Renal cortical epithelial cell (primary cell): ENCODE measurements at places on chromosomes 11 and 22.

DNA sequence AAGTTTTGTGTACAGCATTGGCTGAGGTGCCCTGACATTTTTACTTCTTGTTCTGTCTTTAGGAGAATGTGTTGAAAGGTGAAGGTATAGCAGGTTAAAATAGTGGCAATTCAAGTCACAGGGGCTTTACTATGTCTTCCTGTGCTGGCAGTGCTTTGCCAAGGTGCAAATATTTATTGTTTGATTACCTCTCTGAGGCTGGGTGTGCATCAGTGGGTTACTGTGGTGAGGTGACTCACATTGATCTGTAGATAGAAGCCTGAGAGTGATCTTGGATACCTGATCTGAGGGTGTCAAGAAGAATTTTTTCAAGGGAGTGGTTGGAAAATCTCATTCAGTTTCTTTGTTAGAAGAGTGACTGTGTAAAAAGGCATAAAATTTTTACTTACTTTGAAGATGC is 90.0 kb downstream of the ARHGAP42 start:
- DNase-seq = peak; percentile 93

GRCh38 chr22:19139001-19139356 is 5.5 kb downstream of the ESS2 start:
- DNase-seq = no peak

DNA sequence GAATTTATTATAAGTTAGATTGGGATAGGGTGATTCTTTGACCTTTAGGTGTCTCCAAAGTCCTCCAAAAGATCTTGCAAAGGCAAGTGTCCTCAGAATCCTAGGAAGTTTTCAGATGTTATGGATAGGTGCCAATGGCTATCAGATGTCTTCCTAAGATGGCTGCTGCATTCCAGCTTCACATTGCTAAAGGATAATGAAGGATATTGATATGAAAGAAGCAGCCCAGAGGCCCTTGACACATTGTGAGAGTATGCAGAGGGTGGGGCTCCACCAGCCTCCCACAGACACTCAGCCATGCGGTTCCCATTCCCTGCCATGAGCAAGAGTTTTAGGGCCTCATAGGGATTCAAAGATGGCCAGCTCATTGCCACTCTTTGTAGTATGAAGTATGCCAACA is 22.3 kb upstream of the GLYATL2 start:
- DNase-seq = no peak

DNA sequence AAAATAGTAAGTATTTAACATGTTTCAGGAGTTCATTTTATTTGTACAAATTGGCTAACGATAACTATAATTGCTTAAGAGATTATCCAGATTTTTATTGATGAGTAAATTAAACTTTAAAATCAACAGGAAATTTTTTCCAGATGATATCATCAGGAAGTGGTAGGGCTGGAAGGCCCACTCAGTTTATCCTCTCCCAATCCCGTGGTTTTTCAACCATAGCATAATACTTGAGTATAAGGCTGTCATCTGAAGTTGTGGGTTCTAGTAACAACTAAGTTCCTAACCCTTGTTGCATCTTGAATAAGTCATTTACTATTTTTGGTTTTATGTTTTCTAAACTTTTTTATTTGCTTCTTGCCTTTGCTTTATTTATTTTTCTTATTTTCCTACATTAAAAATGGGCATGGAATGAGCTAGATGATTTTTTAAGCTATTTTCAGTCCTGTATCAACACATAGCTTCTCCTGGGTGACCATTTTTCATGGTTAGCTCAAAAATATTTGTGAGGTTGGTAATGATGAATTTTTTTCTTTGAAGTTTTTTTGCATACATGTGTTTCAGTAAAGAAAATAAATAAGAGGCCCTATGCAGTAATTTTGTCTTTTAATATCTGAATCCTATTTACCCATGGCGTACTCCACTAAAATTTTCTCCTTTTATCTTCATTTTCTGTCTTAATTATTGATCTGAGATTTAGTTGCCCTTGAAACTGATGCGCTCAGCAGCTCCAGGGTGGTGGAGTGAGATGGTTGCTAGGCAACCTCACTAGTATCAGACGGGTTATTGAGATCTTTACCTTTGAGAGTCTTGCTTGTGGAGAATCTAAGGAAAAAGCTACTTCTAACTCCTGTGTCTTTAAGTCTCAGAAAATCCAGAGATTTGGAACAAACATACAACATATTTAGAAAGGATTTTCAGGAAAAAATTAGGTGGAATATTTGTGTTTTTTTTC is 452.0 kb upstream of the CCDC179 start:
- peak; percentile 31 for DNase-seq

DNA sequence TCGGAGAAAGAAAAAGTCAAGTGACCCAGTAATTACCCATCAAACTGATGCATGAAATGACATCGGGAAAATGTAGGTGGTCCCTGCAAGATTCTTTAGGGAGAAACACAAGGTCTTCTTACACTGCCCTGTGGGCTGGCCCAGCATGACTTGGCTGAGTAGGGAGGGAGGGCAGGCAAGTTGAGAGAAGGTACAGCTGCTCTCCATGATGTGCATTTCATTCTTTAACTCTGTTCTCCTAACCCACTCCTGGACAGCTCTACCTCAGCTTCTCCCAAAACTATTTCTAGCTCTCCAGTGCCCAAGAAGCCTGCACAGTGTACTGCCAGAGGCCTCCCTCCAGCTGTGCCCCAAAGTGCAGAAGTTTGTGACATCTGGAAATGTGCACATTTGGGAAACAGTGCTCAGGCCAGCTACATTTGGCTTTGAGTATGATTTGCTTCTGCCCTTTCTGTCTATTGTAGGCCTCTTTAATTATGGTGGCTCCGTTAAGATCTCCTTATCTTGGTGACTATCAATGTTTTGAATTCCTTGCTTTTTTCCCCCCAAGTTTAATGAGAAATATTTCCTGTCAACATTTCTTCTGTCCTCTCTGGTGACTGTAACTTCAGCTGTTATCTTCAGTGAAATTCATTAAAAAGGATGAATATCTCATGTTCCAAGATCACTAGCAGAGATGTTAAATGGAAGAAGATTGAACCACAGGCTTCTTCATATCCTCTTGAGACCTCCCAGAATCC is 26.7 kb upstream of the PRSS23 start:
- DNase-seq = no peak

- no peak for DNase-seq
These were observed 50.2 kb upstream of the CCDC34 start for GRCh38 chr11:27413218-27413617.

DNA sequence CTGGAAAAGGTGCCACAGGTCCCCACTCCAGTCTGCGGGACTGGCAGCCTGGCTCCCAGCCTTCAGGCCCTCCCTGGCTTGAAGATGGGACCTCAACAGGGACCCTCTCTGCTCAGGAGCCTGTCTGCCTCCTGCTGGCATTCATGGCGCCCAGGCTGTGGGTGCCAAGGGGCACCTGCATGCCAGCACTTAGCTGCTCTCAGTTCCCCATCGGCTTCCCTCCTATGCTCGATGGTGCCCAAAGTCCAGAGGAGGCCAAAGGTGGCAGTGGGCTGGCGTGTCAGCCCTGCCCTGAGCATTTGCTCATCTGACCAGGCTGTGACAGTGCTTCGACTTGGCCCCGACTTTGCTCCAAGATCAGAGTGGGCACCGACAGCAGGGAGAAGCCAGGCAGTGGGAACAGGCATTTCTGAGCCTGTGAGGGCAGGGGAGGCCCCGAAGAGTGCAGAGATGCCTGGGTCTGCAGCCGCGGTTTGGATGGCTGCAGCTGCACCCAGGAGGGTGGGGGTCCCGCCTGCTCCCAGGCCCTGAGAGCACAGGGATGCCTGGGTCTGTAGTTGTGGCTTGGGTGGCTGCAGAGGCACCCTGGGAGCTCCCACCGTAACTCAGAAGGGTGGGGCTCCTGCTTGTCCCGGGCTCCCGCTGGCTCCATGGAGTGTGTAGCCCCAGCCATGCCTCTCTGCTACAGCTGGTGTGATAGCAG is 463.6 kb downstream of the TBC1D22A start:
- no peak for DNase-seq

DNA sequence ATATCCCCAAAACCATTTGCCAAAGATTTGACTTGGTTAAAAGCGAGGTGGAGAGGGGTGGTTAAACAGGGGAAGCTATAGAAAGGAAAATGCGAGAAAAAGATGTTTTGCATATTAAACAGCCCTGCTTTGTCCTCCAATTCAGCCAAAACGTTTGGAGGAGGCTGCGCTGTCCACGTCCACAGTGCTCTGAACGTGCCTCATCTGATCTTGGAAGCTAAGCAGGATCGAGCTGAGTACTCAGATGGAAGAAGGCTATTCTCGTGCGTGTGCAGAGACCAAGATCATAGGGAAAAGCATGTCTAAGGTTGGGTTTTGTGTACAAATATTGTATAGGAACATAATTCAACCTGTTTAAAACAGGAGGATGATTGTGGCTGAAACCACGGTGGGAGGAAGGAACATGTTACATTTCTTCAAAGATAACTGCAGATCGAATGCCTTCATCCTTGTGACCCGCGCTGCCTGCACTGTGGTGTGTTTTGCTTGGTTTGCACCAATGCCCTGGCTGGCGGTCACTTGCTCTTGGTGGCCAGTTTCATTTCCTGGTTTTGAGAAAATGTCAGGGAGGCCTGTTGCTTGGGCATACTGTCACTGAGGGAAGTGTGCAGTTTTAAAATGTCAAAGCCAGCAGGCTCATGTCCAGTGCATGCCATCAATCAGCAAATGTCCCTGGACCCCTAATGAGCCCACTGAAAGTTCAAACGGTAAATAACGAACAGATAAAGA is 40.4 kb downstream of the FLI1 start:
- DNase-seq = no peak

DNA sequence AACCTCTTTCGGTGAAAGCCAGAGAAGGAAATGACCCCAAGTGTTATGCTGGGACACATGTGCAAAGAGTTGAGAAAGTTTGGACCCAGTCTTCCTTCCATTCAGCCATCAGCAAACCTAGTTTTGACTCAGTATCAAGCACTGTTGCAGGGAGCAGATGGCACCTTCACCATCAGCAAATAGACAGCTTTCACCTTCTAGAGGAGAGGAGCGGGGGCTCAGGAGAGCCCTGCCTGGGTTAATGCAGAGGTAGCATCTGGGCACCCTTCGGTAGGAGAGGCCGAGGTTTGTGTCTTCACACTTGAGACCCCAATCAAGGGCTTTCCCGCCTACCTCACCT is 16.2 kb upstream of the MFRP start:
- no peak for DNase-seq

GRCh38 chr11:72630104-72630852 is 43.9 kb downstream of the PDE2A start:
- DNase-seq = no peak

DNA sequence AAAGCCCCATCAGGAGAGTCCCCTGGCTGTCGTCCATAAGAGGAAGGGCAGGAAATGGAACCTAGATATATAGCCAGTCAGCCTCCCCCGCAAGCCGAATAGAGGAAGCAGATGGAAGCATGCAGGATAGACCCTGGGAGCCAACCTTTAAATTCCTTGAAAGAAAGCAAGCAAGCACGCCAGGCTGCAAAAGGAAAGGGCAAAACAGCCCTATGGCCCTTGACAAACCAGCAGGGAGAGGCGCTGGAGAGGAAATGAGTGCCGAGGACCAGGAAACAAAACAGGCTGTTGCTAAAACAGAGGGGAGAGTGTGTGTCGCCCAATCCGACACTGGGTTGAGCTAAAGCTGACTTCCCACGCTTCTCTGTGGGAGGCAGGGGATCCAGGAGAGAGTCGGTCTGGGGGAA is 203.5 kb upstream of the MTNR1B start:
- DNase-seq = peak; percentile 51

DNA sequence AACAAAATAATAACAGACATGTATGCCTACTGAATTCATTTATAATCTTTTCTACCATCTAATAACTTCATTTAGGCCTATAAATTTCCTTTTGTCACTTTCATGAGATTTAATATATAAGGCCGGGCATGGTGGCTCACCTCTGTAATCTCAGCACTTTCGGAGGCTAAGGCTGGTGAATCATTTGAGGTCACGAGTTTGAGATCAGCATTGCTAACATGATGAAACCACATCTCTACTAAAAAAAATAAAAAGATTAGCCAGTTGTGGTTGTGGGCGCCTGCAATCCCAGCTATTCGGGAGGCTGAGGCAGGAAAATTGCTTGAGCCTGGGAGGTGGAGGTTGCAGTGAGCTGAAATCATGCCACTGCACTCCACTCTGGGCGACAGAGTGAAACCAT is 14.2 kb upstream of the NTM start:
- no peak for DNase-seq

DNA sequence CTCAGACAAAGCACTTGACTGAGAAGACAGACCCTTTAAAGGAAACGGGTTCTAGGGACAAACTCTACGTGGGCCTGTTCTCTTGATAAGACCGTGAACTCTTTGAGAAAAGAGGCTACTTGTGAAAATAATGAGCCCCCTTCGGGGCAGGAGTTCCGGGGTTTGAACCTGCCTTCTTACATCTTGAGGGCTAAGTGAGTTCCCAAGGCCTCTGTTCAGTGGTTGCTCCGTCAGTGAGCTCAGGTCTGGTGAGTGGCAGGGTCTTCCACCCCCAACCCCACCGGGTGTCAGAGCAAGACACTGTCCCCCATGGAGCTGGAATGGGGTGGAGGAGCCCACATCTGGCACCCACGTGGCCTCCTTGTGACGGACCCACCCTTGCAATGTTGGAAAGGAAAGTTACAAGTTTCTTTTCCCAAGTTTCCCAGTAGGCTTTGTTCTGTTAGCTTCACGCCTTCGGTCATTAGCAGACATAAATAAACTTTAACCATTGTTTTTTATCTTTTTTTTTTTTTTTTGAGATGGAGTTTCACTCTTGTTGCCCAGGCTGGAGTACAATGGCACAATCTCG is 6.3 kb upstream of the SAMM50 start:
- DNase-seq = no peak

GRCh38 chr11:111329306-111330204 is 31.2 kb downstream of the POU2AF3 start:
- DNase-seq = no peak

DNA sequence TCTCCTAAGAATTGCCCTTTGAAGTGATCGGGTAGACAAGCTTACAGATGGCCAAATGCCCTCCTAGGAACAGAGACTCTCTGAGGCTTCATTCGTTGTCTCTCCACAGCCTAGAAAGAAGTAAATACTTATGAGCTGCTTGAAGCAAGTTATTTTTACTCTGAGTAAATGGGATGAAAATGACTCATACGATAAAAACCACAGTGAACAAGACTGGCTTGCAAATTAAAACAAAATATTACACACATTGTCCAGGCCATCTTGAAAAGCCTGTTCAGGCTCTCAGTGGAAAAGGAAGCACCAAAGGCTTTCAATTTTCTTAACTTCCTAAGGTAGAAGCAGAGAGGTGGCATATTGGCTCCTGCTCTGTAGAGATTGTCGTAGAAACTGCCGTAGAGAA is 294.2 kb downstream of the NELL1 start:
- DNase-seq = peak; percentile 63

DNA sequence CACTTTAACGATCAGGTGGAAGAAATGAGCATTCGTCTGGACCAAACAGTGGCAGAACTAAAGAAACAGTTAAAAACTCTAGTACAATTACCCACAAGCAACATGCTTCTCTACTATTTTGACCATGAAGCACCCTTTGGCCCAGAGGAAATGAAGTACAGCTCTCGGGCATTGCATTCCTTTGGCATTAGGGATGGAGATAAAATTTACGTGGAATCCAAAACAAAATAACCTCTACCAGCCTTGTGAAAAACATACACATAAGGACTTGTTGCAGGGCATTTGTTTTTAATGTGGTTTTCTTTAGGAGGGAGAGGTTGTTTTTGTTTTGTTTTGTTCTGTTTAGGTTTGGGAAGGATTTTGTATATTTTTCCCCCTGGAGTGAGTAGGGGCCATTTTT is 14.2 kb upstream of the TECTA start:
- no peak for DNase-seq
